Choroid plexus epithelial cell (primary cell): ENCODE measurements at places on chromosomes 6 and 20.
A peak's percentile ranks its signal among the peaks of the same experiment; 100 is the strongest.

GRCh38 chr6:96626759-96627364, 63.9 kb downstream of the FHL5 start:
- DNase-seq = peak; percentile 77

DNA sequence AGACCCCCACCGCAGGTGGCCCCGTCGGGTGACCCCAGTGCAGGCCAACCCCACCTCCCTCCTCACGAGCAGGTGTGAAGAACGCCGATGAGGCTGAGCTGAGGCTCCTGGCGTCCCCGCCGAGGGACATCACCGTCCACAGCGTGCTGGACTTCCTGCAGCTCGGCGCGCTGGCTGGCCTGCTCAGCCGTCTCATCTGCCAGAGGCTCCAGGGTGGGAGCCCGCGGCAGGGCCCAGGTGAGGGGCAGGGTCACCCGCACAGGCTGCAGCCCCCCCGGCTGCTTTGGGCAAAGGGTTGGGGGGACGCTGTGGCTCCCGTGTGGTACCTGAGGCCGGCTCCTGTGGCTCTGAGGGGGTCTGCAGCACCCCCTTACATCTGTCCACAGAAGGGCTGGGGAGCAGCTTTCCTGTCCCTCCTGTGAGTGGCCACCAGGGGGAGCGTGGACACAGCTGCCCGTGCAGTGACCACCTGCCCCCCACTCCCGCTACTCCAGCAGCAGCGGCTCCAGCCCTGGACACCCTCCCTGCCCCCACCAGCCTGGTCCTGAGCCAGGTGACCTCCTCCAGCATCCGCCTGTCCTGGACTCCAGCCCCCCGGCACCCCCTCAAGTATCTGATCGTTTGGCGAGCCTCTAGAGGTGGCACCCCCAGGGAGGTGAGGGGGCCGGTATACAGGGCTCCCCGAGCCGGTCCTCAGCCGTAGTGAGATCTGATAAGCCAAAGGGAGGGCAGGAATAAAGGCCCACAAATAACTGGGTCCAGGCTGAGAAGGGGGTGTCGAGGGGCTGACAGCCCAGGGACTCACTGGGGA, 16.5 kb downstream of the COL20A1 start:
- peak; percentile 52 for DNase-seq

GRCh38 chr6:1363729-1364572, 25.4 kb upstream of the FOXF2 start:
- DNase-seq = peak; percentile 50

DNA sequence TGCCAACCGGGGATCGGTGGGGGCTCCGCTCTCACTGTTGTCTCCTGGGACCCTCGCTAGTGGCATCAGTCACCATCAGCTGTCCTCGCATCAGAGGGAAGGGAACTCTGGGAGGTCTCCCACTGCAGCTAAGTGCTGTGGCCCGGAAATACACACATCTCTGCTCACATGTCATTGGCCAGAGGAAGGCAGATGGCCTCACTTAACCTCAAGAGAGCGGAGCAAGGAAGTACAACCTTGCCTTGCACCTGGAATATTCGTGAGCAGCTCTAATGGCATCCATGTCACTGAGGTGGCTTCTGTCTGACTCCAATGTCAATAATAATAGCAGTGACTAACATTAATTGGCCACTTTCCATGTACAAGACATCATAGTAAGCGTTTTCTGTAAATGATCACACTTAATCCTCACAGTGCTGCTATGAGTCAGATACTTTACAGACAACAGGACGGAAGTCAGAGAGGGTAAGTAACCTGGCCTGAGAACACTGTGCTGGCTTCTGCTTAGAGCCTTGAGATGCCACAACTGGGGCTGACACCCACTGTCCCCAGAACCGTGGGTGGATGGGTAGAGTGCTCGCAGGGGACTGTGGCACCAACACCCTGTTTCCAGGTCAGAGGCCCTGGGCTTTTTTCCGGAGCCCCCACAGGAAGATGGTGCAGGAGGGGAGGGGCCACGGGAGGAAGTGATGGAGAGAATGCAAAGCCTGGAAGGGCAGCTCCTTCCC, 6.0 kb downstream of the LHFPL5 start:
- peak; percentile 80 for DNase-seq

- no peak for DNase-seq
These were observed 136.0 kb downstream of the EDN1 start for GRCh38 chr6:12426121-12426520.

- no peak for DNase-seq
These were observed 90.7 kb downstream of the ANKRD60 start for GRCh38 chr20:58137651-58138265.

DNA sequence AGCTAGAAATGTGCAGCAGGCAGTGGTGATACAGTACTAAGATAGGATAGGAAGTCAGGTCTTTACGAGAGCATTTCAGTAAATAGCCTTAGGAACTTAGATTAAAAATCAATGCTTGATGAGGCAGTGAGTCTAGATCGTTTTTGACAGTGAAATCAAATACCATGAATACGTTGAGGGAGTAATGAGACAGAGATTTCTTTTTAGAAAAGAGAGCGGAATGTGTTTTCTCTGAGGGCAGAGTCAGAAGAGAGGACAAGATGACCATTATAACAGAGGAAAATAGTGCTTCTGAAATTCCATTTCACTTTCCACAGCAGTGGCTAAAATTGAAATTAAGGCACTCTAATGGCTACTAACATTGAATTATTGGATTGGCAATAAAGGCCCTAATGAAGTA, 339.6 kb downstream of the UTRN start:
- DNase-seq = no peak

DNA sequence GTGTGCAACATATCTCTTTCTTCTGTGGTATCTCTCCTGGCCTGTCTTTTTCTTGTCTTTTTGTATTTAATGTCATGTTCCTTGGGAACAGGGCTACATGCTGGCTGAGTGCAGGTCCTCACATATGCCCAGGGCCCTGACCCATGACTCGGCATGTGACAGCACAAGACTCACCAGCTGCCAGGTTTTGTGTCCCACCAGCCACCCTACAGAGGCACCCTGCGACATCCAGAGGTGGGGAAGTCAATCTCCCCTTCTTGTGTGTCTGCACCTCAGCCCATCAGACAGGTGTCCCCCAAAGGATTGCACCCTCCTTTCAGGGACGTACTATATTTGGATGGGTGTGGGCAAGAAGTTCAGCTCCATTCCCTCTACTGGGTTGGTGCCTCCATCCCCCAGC, 576.3 kb downstream of the RNF144B start:
- no peak for DNase-seq

GRCh38 chr20:62546606-62547005, 70.8 kb upstream of the GATA5 start:
- no peak for DNase-seq

DNA sequence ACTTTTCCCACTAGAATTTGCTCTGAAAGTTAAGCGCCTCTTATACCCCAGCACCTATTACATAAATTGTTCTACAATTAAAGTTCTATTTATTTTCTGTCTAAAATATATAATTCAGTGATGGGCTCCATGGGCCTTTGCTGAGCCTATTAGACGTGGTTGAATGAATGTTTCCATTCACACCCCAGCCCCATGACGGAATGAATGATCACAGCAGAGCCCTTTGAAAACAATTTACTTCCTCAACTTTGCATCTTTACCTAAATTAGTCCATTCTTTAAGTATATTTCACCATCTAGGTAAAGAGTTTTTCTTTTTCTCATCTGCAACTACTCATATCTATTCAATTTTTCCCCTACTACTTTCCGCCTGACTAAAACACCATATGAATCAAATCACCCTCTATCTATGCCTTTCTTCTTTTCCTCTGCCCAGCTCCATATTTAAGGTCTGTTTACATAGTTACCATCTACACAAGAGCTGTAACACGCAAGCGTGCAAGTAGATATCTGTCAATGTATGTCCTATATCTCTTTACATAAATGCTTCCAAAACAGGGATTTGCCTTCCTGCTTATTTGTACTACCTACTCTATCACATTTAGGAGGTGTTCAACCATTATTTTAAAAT, 69.7 kb downstream of the ECT2L start:
- no peak for DNase-seq

DNA sequence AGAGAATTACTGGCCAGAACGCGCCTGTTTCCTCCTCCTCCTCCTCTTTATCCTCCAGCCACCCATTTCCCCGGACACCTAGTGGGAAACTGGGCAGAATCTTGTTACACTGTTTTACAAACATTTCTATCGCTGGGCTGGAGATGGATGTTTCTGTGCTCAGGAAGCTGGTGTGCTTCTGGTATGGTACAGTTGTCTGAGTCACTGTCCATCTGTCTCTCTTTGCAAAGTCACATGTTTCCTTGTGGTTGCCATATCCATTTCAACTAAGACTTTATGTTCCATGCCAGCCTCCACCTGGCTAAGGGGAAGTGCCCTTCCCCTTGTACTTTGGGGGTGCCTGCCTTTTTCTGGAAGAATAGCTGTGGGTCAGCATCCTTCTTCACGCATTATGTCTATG, 52.9 kb upstream of the SLC22A16 start:
- DNase-seq = peak; percentile 84

DNA sequence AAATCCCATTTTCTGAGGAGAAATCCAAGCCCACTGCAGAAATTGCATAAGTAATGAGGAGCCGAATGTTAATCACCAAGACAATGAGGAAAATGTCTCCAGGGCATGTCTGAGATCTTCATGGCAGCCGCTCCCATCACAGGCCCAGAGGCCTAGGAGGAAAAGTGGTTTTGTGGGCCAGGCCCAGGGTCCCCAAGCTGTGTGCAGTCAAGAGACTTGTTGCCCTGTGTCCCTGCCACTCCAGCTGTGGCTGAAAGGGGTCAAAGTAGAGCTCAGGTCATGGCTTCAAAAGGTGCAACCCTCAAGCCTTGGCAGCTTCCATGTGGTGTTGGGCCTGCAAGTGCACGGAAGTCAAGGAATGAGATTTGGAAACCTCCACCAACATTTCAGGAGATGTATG, 276.6 kb downstream of the KHDRBS2 start:
- DNase-seq = no peak

DNA sequence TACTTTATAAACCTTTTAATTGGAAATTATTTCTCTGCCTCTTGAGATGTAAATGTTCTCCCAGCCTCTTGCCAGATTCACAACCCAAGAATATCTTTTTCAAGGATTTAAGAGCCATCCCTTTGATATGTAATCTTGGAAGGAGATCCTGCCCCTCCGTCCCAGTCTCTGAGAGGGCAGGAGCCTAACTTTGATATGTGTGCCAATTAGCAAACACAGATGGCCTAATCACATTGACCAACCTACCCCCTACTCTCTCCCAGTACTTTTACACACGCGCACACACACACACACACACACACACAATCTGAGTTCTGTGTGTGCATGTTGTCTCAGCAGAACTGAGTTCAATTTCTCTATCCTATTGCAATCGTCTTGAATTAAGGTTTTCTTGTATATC, 623.8 kb downstream of the PHF3 start:
- DNase-seq = no peak

GRCh38 chr6:146253691-146254090, 224.8 kb downstream of the GRM1 start:
- no peak for DNase-seq

DNA sequence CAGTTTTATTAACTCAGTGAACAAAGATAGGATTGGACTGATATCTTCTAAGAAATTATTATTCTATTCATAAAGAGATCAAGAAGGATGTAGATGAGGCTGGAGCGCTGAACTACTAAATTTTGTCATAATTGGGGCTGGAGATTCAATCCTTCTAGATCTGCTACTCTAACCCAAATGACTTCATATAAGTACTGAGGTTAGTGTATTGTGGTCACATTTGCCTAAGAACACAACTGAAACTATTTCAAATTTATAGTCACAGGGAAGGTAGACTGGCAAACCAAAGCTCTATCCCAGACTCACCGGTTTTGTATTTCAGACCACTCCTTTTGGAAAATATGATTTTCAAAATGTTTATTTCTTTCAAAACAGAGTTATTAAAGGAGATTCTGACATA, 96.7 kb downstream of the BMP5 start:
- no peak for DNase-seq

GRCh38 chr6:13724182-13724581, 12.5 kb upstream of the RANBP9 start:
- no peak for DNase-seq

GRCh38 chr6:24484657-24485323, 4.6 kb downstream of the GPLD1 start:
- DNase-seq = peak; percentile 28

GRCh38 chr6:134878136-134878535, 71.8 kb downstream of the ALDH8A1 start:
- DNase-seq = no peak

GRCh38 chr6:167968091-167968490, 29.4 kb upstream of the KIF25 start:
- DNase-seq = peak; percentile 22

DNA sequence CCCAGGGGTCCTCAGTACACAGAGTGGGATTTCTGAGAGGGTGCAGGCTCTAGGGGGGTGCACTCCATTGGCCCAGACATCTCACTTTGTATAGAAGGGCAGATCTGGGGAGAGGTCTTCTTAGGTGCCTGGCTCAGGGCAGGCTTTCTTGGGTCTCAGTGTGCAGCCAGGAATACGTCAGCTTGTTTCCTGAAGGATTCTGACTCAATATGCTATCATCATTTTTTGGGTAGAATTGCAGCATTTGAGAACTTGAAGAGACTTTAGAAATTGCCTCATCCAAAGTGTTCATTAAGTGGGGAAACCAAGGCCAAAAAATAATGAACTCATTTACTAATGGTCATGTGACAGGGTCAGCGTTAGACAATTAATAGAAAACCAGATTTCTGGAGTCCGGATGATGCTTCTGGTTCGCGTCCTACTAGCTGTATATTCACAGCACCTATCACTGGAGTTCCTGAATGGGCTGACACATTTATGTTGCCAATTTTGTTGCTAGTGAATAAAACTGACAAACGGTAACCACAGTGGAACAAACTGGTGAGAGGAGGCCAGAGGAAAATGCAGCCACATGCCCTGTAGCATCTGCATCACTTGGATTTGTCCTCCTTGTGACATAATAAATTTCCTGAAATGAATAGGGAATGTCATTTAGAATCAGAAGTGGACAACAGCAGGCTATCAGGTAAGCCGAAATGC, 238.9 kb downstream of the TBC1D7 start:
- no peak for DNase-seq

GRCh38 chr20:23155141-23155590, 69.0 kb upstream of the CD93 start:
- no peak for DNase-seq

- no peak for DNase-seq
These were observed 38.6 kb downstream of the NKX2-4 start for GRCh38 chr20:21358737-21359136.

- DNase-seq = no peak
These were observed 199.2 kb upstream of the PMEPA1 start for GRCh38 chr20:57908704-57909630.

GRCh38 chr6:12422848-12423247, 132.7 kb downstream of the EDN1 start:
- no peak for DNase-seq

DNA sequence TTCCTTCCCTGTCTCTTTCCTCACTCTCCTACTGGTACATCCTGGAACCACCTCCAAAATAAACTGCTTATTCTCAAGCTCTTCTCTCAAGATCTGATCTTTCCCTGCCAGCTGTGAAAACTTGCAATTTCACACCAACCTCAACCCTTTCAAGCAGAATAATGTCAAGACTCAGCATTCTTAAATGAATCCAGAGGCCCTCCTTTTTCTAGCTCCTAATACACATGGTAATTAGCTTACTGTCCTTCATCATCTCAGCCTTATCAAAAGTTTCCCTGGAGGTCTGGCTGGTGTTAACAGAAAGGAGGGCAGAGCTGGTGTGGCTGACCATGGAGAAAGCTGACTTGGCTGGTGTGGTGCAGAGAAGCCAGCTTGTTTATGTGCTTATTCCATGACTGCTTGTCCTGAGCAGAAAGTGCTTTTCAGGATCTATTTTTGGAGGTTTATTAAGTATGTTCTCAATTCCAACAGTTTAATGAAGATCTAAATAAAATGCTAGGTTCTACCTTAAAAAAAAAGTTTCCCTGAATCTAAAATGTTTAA, 50.5 kb downstream of the CFAP61 start:
- no peak for DNase-seq
